SK-N-MC (cell line): ENCODE measurements at places on chromosomes 3 and 15.

GRCh38 chr3:179531576-179531975, 31.1 kb upstream of the ACTL6A start:
- no peak for DNase-seq

DNA sequence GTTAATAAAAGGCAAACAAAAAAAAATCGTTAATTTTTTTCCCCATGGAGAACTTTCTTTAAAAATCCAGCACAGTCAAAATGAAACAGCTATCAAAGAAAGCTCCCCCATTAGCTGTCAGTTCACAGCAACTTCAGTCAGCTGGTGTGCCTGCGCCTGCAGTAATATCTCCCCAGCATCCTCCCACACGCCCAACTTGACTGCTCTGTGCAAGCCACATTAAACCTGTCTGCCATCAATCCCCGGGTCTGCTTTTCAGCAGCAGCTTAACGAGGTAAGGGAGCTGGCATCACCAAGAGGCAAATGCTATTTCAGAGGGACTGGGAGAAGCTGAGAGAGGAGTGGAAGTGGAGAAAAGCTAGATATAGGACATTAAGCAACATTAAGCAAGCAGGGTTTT, 337.5 kb downstream of the GAP43 start:
- DNase-seq, result no peak

- DNase-seq, result no peak
Measured at GRCh38 chr15:81573098-81573746, 199.2 kb upstream of the TMC3 start.

DNA sequence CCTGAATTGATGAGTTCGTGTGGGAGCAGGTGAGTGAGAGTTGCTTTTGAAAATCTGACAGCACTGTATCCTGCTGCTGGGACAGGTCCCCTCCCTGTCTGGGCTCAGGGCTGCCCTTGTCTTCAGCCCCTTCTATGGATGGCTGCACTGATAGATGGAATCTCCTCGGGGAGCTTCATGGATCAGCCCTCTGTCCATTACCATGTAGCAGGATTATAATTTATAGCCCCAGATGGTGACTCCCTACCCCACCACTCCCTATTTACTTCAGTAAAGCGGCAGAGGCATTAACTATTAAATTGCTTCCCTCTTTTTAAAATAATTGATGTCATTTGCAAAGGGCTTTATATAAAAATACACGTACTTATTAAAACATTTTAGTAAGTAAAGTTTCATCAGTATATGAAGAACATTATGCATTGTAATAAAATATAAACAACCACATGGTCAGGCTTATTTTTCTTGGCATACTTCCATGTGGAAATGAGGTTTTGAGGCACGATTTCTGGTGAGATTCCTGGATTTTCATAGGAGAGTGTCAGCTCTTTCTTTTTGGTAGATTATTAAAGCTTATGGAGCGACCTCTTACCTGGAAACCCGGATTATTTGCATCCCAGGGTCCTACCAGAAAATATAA, 38.5 kb downstream of the MAP3K13 start:
- no peak for DNase-seq

DNA sequence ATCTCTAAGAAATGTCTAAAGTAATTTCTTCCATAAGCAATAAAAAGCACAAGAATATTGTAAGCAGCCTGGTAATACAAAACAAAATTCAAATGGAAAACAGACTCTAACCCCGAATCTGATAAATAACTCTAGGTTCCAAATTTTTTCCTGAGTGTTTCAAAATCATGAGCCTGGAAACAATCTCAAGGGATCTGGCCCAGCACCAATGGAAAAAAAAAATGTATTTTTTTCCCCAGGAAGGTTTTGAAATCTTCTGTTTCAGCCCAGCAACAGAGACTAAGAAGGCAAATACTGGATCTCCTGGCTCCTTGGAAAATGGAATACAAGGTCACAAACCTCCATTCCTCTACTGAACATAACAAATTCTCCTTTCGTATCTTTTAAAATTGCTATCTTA, 13.0 kb downstream of the TBC1D2B start:
- no peak for DNase-seq

DNA sequence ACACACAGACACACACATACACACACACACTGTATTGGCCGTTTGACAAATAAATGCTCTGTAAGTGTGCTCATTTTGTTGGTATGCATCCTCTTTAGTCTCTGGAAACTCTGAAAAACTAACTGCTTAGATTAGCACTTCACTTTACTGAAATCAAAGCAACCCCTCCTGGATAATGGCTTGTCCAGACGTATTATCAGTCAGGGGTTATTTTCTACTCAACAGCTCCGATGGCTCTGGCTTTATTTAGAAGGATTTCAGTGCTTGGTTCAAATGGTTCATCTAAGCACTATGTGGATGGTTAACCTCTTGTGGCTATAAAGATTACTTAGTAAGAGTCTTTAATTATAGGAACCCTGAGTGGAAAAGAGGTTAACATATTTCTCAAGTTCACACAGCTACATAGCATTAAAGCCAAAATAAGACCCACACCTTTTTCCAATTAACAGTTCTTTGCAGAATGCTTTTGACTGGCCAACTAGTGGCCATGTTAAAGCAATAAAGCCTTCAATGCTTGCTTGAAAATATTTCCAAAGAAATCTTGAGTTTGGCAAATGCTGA, 516.1 kb upstream of the NAALADL2 start:
- DNase-seq, result no peak

DNA sequence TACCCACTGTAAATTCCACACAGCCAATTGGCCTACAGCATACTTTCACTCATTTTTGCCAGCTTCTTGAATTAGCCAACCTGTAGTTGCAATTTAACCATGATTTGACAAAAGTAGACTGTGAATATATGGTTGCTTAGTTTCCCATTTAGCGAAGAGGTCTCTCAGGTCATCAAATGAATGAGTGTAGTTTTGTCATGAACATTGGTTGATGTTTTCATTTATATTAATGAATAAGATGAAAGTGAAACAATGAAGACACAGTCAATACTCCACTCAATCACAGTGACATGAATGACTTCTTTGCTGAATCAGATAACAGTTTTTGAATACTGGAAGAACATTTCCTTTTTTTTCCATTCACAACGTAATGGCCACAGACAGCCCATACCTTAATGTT, 15.3 kb upstream of the FAM3D start:
- DNase-seq, result no peak

DNA sequence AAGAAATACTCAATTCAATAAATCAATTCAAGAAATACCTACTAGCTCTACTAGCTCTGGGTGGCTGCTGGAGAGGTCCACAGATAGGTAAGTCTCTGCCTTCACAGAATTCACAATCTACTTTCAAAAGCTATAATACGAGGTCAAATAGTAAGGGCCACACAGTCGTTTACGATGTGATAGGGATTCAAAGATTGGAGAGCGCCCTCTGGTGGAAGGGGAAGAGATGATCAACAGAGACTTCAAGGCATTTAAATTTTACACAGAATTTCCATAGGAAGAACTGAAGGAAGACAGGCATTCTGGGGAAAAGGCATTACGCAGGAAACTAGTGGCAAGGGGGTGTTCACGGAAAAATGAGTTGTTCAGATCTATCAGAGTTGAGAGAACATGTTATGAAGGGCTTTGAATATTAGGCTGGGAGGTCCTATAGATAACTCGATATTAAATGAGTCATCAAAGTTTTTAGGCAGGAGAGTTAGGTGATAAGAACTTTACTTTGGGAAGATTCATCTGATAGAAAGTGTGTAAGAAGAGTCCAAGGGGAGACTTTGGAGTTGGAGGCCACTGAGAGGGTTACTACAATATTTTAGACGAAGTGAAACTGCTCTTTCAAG, 128.8 kb downstream of the FRMD5 start:
- DNase-seq, result peak; percentile 35

- no peak for DNase-seq
Measured at GRCh38 chr3:116601206-116601605, 108.4 kb upstream of the TUSC7 start.

GRCh38 chr3:58639001-58639400, 27.6 kb downstream of the FAM3D start:
- DNase-seq, result no peak

DNA sequence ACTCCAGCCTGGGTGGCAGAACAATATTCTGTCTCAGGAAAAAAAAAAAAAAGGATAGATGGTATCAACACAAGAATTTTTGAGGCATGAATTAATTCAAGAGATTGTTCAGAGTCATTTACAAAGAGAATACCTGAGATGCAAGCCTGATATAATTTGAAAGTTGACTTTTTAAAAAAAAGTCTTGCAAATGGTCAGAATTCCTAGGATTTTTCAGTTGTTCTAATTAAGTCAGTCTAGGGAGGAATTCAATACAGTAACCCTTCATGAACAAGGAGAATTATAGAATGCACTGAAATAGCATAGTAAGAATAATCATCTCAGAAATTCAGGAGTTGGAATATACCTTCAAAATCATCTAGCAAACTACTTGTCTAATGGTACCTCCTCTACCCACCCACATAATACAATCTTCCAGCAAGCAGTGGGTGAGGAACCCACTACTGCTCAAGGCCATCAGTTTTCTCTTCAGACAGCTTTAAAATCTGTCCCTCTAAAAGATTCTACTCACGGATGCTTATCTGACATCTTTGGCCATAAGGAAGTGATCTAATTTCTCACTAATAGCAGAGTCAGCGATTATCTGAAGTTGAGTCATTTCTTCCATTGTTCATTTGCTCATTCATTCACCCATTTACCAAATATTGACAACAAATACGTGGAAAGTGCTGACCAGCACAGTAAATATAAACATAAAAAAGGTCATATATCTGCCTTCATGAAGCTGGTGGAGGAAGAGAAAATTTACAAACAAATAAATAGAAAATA, 159.6 kb downstream of the GREM1 start:
- no peak for DNase-seq

DNA sequence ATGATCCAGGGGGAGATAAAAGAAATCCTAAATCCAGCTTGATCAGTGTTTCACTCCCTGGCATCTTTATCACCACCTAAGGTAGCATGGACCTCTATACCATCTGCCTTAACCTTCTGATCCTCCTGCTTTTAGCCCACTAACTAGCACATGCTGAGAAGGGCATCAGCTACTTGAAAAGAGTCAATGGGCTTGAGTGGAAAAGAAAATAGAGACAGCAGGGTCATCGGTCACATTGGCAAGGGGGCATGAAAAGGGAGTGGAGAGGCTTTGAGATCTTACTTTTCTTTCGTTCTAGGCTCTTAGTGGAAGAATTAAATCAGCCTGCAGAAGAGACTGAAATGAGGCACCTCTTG, 239 bp upstream of the ZFYVE19 start:
- no peak for DNase-seq

DNA sequence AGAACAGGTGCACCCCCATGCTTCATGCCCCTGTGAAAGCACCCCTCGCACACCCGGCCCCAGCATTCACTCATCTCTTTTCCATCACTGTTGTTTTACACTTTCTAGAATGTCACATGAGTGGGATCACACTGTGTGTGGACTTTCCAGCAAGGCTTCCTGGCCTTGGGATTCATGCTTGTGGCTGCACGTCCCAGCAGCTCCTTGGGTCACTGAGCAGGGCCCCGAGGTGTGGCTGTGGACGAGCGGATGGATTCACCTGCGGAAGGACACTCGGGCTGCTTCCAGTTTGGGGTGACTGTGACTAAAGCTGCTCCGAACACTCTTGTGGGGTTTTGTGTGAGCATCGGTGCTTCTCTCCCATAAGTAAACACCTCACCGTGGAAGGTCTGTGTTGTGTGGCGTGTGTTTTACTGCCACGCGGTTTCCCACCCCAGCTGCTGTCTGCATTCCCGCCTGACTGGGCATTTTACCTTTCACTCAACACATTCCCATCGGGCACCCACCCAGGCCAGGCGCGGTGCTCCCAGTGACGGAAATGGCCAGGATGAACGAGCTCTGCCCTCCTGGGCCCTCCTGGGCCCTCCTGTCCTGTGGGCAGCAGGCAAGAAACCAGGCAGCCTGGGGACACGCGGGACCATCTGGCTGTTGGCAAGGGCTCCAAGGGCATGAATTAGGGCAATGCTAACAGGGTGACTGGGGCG, 41.4 kb downstream of the DNAJB8 start:
- DNase-seq, result no peak

DNA sequence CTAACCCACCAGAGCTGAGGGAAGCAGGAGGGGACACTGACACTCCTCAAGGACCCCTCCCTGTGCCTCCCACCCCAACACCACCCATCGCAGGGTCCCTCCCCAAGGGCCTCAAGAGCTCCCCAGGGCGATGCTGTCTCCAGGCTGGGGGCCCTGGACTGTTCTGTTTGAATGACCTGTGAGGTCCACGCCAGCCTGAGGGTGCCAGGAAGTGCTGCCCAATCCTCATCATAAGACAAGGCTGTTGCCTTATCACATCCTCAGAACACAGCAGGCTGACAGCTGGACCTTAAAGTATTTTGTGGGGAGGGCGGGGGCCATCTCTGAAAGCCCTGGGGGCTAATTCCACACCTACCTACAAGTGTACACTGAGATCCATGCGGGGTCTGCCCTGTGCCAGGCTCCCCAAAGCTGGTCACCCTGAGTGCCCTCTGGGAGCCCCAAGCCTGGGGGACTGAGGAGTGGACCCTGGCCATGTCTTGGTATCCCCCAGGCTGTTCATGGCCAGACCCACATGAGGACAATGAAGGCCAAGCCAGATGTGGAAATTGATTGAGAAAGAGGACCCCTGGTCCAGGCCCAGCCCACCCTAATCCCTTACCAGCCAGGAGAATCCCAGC, 23.8 kb upstream of the GOLGA6C start:
- DNase-seq, result no peak

DNA sequence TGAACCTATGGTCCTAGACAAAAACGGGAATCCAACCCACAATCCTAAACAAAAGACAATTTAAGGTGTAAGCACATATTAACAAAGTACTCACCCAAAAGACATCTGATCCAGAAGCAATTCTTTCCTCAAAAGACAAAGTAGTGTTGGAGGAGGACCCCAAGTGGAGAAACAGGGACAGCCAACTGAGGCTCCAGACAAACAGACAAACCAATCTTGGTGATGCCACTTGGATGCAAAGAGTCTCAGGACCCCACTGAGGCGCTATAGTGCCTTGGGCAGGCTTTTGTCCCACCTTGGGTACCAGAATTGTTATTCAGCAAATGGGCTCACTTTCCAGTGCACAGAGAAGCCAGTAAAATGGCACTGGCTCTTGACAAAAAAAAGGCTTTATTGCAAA, 613.8 kb downstream of the DIPK2A start:
- no peak for DNase-seq

- DNase-seq, result no peak
Measured at GRCh38 chr3:170258105-170258487, 35.9 kb downstream of the PRKCI start.

GRCh38 chr3:71243229-71243628, 340.3 kb downstream of the FOXP1 start:
- DNase-seq, result no peak

DNA sequence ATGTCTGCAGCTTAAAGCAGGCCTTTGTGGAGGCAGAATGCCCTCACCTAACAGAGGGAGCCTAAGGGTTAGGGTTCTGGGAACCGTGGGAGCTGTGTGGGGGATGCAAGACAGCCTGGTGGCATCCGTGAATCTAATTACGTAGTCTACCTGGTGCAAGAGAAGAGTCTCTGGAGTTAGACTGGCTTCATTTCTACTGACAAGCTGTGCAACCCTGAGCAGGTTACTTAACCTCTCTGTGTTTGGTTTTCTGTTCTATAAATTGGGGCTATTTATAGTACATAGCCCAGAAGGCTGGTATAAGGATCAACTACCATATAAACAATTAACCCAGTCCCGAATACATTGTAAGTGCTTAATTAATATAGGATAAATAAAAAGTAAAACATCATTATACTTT, 8.3 kb downstream of the TNFAIP8L3 start:
- DNase-seq, result no peak
